Cortex of kidney (tissue), 1 donor: ENCODE measurements at places on chromosomes 2 and 18.

DNA sequence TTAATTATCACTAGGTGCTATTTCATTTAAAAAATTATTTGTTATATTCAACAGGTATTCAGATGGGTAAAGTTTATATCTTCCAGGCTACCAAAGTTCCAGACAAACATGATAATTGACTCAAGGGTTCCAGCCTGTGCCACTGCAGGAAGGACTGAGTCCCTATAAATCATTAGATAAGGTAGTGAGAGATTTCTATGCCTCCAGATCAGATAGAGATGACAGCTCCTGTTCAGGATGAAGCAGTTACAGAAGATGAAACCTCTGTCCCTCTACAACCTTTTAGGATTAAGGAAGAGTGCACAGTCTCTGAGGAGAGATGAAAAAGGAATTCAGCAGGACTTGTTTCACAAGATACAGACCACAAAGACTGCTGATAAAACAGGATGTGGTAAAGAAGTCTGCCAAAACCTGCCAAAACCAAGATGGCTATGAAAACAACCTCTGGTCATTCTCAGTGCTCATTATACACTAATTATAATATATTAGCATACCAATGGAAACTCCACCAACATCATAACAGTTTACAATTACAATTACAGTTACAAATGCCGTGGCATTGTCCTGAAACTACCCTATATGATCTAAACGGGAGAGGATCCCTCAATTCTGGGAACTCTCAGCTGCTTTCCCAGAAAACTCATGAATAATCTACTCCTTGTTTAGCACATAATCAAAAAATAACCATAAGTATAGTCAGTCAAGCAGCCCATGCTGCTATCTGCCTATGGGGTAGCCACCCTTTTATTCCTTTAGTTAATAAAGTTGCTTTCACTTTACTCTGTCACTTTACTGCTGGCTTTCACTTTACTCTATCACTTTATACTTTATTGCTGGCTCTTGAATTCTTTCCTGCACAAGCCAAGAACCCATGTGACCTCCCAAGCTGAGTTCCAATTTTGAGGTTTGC lies 288.5 kb downstream of the PDE11A start:
- no peak for DNase-seq

DNA sequence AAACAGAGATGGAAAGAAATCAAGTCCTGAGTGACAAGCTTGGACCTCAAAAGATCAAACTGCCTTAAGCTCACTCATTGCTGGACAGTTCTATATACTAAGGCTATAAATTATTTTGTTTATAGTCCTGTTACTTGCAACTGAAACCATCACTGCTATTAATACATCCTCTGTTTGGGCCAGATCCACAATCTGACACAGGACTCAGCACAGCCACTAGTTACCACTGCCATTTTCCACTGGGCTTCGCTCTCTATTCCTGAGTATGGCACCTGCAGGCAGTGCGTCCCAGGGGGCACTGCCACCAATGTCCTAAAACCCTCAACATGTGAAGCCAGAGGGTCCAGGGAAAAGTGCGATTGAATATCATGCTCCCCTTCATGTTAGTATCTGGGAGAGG lies 52.3 kb downstream of the CYP26B1 start:
- DNase-seq = no peak

DNA sequence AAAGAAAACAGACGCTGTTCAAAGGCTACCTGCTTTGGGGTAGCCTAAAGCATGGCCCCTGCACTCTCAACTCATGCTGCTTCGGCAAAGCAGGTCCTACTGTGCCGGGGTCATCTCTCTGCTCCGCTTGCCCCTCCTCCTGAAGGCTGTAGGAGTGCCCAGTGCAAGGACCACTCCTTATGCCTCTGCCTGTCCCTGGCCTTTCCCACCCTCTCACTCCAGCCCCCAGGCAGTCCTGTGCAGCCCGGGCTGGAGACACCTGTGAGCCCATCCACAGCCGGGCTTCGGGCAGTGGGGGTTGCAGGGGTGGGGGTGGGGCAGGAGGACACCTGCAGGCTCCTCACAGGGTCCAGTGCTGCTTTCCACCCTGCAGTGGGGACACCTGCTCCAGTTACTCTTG lies 69.1 kb downstream of the ACKR3 start:
- no peak for DNase-seq

GRCh38 chr2:118858485-118859156 lies 11.2 kb upstream of the EN1 start:
- DNase-seq = no peak

- DNase-seq = no peak
Measured at GRCh38 chr18:61546590-61546989, 213.4 kb downstream of the CDH20 start.

GRCh38 chr2:226581661-226582060 lies 218.0 kb downstream of the IRS1 start:
- DNase-seq = no peak

- DNase-seq = no peak
Measured at GRCh38 chr18:51498085-51498855, 300.8 kb upstream of the MEX3C start.

DNA sequence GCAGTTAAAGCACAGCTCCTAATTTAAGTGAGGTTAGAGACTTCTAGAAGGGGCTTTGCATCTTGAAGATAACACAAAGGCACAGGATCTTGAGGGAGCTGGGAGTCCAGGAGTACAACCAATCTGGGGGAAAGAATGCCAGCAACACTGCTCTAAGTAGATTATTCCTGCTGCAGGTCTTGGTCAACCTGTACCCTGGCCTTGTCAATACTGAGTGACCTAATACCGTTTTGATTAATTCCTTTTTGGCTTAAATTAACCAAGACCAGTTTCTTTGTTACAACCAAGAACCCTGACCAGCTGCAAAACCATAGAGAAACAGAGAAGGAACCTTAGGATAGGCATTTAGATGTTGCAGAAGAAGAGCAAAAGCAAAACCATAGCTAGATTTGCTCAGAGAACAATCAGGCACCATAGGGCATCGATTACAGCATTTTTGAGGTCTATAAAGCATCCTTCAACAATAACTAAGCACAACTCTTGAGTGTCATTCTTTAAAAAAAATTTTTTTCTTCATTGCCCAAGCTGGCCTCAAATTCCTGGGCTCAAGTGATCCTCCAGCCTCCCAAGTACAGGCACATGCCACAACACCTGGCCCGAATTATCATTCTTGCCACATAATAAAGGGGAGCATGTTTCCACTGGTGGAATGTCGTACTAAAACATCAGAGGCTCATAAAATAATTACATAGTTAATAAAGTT lies 6.3 kb downstream of the STARD7 start:
- no peak for DNase-seq

GRCh38 chr2:135099802-135100483 lies 47.9 kb downstream of the RAB3GAP1 start:
- no peak for DNase-seq

DNA sequence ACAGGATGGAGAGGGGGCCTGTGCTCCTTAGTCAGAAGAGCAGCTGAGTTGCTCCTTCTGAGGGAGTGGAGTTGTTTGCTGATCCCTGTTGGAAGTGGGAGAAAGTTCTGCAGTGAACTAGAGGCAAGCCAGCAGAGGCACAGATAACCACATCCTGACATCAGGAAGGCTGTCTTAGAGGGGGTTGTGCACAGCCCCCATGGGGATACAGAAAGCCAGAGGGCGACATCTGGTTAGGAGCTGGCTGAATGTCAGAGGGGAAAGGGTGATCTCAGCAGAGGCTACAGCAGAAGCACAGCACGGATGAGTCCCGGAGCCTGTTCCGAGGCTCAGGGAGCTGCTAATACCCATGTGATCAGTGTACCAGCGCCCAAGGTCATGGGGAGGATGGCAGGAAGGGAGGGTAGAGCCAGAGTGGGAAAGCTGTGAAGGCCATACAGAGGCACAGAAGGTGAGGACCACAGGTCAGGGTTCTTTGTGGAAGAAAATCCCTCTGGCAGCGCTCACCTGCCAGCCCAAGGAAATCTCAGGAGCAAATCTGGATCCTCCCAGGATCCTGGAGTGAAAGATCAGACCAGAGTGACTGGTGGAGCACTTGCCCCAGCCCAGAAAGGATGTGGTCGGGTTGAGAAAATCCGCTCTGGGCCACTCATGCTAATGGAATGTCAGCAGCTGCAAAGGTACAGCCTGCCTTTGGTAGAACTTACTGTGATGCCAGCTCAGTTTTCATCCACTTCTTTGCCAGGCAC lies 111.8 kb downstream of the STPG4 start:
- no peak for DNase-seq

GRCh38 chr2:68796295-68796905 lies 61.8 kb downstream of the ARHGAP25 start:
- DNase-seq = no peak

GRCh38 chr18:24219561-24220317 lies 80.9 kb downstream of the CABYR start:
- no peak for DNase-seq

DNA sequence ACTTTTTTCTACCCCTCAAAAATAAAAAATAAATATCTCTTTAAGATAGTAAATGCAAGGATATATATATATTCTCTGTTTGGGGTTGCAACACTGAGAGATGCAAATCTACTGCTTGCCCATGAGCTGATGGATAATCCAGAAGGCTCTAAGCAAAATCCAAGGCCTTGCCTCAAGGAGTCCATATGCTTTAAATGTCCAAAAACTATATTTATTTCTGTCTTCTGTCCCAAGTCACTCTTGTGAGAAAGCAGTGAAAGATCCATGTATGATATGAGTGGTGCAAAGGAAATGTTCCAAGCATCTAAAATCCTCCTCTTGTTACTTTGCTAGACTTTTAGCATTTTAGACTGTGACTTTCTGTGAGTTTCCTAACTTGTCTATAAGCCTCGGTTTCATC lies 92.9 kb upstream of the RNF152 start:
- DNase-seq = no peak

DNA sequence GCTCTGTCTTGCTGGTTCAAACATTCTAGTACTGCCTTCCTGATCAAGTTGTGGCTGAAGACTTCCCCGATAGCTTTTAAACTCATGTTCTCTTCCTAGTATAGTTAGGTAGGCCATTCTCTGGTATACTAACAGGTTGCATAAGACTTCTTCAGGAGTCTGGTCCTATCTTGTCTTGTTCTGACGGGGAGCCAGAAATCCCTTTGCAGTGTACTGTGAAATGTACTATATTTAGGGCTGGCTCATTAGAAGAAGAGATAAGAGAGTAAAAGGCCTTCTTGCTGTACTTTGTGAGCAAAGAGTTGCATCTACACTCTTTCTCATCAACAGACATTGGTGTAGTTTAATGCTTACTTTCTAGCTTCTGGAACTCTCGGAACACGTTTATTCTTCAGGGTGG lies 331.9 kb downstream of the NUP35 start:
- DNase-seq = no peak

DNA sequence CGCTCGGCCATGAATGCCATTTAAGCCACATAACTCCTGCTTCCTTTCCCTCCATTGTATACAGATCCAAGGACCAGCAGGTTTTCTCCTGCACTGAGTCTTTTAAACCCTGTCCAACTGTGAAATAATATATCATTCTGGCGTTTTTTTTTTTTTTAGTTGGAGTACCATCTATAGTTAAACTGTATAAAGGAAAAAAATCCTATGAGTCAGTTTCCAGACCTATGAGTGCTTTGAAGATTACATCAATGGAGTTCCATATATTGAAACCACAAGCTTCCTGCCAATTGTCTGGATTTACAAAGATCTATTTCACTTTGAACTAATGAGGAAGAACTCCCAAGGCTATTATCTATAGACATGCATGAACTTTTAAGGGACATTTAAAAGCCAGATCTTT lies 2.4 kb upstream of the MALT1 start:
- DNase-seq = no peak

- DNase-seq = no peak
Measured at GRCh38 chr2:67918471-67918870, 144.3 kb downstream of the C1D start.

DNA sequence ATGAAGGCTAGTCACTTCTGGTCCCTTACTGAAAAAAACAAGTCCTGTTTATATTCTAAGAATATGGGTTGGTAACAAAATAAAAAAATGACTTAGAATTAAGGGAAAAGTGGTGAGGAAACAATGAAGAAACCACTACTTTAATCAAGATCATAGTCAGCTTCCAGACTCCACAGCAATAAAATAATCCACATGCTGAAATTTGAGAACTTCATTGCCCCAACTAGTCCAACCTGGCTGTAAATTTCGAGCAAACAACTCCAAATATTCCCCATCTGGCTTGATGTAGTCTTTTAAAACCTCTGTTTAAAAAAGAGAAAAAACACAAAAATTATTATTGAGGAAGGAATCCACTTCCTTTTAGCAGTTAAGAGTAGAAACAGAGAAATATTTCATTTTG lies 32.5 kb downstream of the METTL4 start:
- DNase-seq = no peak

DNA sequence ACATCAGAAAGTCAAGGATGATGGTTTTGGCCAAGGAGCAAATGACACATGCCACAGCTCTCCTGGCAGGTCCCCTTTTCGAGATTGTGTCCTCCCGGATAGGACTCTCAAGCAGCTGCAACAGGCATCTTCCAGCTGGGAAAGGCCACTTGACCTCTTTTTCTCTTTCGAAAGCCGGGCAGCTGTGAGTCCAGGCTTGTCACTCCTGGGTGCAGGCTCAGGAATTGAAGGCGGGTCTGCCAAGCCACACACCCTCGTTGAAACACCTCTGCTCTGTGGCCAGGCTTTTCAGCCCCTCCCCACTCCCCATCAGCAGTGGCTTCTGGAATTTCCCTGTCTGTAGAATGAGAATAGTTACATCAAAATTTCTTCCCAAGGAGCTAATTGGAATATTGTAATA lies 98.0 kb downstream of the CCDC138 start:
- no peak for DNase-seq

DNA sequence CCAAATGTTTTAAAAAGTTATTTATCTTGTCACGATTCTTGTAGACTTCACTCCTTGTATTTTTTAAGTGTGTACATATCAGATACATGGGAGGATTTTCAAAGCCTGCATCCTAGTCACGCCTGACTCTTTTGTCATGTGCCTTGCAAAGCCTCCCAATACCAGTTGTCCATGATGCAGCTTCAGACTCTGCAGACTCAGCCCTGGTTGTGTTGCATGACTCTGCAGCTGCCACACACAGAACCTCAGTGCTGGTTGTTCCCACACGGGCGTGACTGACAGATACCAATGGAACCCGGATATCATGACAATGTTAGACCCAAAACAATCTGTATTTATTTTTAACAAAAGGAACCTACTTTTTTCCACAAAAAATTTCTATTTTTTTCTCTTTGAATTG lies 38.2 kb downstream of the TPO start:
- DNase-seq = no peak
